Esophagus mucosa (tissue), 1 donor: ENCODE measurements at places on chromosomes 1 and 21. TPM values are rescaled to one million over a fixed set of nuclear protein-coding genes. Genes with fewer than 3 reads are reported as not detected.

Gene TMPRSS15
- total RNA-seq: not detected

Gene CRYAA
- total RNA-seq: not detected

Gene TNFAIP8L2
- not detected for total RNA-seq

Gene BLZF1
- 28.9 TPM for total RNA-seq

Gene LGR6
- total RNA-seq: 2.7 TPM

Gene EXO1
- 5.1 TPM for total RNA-seq

Gene OLFML3
- 1.6 TPM for total RNA-seq

Gene ZBTB7B
- 132 TPM for total RNA-seq

Gene LORICRIN
- total RNA-seq: not detected

Gene GJC2
- total RNA-seq: 0.44 TPM

Gene PRRX1
- 2.9 TPM for total RNA-seq

Gene PSRC1
- 10.9 TPM for total RNA-seq

Gene ANKRD35
- total RNA-seq: 13.7 TPM

Gene USH2A
- total RNA-seq: not detected

Gene OR2G6
- not detected for total RNA-seq

Gene OR10Z1
- not detected for total RNA-seq

Gene TMEM269
- 0.08 TPM for total RNA-seq

Gene HSD11B1
- total RNA-seq: 0.36 TPM

Gene CYP4A22
- not detected for total RNA-seq

Gene DIO1
- total RNA-seq: not detected

Gene IVL
- 145 TPM for total RNA-seq

Gene SLC27A3
- total RNA-seq: 16.1 TPM

Gene RRP1B
- total RNA-seq: 15.4 TPM

Gene ZNF593OS
- 0.16 TPM for total RNA-seq

Gene SPRR5
- total RNA-seq: 3.5 TPM

Gene LCE2A
- not detected for total RNA-seq
